Jurkat, Clone E6-1 (cell line): ENCODE measurements at places on chromosomes 5 and 9.

DNA sequence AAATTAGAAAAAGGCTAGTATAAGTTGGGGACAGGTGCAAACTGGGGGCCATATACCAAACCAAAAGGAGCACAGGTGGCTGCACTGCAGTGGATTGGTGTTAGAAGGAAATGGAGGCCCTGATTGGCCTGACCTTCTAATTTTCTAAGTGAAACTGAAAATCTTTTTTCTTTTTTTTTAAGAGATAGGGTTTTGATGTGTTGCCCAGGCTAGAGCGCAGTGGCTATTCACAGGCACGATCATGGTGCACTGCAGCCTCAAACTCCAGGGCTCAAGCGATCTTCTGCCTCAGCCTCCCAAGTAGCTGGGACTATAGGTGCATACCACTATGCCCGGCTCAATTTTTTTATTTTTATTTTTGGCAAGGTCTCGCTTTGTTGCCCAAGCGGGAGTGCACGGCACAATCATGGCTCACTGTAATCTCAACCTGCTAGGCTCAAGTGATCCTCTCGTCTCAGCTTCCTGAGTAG lies 9.8 kb upstream of the CCDC69 start:
- DNase-seq, result no peak

- DNase-seq, result no peak
Observed at GRCh38 chr9:105861972-105862371, 167.6 kb downstream of the TMEM38B start.

- no peak for DNase-seq
Observed at GRCh38 chr9:21121079-21121478, 20.6 kb downstream of the IFNW1 start.

GRCh38 chr5:42876375-42876844 lies 64.7 kb upstream of the SELENOP start:
- DNase-seq, result no peak

DNA sequence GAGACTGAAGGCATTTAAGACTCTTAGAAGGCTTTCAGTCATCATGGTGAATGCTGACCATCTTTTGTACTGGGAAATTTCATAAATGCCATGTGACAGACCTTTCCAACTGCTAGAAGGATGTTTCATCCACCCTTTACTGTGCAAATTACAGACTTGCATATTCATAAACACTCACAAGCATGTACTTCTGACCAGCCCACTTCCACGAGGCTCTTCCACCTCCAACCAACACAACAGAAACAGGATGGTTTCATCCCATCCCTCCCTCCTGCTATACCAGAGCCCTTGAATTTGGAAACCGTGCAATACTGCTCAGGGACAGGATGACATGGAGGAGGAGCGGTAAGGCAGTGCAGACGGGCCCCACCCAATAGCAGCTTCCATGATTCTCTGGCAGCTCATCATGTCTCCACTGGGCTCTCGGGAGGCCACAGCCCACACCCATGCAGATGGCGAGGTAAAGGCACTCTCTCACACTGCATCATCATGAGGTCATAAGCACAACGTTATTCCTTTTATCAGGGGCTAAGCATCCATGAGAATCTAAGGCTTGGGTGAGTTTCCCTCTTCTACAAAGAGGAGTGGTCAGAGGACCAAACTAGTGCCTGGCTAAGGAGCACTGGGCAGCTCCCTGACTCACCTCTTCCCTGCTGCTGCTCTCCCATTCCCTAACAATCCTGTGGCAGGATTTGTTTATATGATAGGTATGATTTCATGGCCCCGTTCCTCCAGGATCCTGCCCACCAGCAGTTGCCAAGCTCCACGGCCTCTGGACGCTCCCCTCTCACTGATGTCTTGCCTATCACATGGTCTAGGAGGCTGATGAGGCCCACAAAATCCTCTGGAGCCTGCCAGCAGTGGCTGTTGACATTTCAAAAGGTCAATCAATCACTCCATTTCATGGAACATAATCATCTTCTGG lies 94.4 kb upstream of the FSTL4 start:
- no peak for DNase-seq

DNA sequence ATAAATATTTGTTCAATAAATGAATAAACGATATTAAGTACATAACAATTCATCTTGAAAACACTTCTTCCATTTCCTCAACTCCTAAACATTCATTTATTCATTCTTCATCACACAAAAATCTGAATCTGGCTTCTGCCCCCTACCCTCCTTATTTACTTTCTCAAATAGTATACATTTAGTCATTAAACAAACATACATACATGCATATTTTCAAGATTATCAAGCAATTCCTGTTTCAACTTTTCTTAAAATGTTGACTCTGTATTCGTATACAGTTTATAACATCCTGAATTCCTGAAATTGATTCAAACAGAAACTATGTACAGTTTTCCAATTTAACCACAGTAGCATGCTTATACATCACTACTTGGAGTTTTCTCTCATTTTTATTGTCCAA lies 129.0 kb downstream of the MUSK start:
- no peak for DNase-seq

GRCh38 chr5:10262121-10262774 lies 12.2 kb downstream of the CCT5 start:
- no peak for DNase-seq

DNA sequence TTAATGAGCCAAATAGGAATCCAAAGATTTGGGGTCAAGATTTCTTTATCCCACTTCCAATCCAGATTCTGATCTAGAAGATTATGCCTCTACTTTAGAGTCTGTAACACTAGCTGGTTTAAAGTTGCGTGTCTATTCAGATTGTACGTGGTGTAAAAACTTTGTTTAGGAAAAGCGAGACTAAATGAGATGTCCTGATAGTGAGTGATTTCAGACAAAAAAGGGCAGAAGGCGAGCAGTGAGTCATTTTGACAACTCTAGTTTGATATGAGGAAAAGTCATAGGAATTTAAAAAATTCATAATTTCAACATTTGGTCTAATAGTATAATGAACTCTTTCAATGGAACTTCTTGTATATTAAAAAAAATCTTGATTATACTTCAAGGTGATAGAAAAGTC lies 119.6 kb upstream of the KLF9 start:
- DNase-seq, result no peak
